Effector memory CD4-positive, alpha-beta T cell (primary cell): ENCODE measurements at places on chromosomes 16 and 17.

- DNase-seq: no peak
Measured at GRCh38 chr17:61232871-61233270, 166.8 kb upstream of the TBX2 start.

DNA sequence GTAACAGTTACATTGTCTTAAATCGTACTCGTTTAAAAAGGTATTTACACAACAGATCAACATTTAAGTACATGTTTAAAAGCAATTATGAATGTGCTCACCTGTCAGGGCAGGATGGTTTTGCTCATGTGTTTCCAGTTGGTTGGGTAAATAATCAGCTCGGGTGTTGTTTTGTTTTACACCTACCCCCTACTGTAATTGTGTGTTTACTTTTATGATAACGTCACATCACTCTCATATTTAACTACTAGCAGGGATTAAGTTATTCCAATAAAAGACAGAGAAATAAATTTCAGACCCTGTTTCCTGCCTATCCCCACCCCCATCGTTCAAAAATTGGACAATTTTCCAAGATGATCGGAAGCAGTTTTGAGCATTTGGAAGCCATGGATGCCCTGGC, 390.2 kb downstream of the SEC14L1 start:
- no peak for DNase-seq

DNA sequence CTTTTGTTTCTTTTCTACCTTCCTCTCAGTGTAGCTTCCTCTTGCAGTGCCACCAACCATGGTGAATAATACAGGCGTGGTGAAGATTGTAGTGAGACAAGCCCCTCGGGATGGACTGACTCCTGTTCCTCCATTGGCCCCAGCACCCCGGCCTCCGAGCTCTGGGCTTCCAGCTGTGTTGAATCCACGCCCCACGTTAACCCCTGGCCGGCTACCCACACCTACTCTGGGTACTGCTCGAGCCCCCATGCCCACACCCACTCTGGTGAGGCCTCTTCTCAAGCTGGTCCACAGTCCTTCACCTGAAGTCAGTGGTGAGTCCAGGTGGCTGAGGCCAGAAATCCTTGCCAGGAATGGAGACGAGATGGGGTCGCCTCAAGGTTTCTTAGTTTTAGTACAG, 23.9 kb downstream of the SRCAP start:
- DNase-seq: no peak

GRCh38 chr17:68519911-68520310, 7.7 kb downstream of the PRKAR1A start:
- DNase-seq: no peak

DNA sequence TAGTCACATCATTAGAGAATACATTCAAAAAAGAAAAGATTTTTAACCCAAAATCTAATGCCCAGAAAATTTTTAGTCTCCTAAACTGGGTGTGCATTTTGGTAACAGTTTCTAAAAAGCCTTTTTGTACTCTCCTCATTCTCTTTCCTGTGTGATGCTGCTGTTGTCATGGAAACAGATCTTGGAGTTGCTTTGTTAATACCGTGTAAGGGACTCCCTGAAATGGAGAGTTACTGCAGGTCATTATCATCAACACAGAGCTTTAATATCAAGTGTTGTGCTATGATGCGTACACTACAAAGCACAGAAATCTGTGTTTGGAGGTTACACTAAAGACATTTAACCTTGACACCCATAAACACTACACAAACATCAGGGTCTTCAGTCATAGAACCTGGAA, 216.3 kb downstream of the PRKCA start:
- no peak for DNase-seq

DNA sequence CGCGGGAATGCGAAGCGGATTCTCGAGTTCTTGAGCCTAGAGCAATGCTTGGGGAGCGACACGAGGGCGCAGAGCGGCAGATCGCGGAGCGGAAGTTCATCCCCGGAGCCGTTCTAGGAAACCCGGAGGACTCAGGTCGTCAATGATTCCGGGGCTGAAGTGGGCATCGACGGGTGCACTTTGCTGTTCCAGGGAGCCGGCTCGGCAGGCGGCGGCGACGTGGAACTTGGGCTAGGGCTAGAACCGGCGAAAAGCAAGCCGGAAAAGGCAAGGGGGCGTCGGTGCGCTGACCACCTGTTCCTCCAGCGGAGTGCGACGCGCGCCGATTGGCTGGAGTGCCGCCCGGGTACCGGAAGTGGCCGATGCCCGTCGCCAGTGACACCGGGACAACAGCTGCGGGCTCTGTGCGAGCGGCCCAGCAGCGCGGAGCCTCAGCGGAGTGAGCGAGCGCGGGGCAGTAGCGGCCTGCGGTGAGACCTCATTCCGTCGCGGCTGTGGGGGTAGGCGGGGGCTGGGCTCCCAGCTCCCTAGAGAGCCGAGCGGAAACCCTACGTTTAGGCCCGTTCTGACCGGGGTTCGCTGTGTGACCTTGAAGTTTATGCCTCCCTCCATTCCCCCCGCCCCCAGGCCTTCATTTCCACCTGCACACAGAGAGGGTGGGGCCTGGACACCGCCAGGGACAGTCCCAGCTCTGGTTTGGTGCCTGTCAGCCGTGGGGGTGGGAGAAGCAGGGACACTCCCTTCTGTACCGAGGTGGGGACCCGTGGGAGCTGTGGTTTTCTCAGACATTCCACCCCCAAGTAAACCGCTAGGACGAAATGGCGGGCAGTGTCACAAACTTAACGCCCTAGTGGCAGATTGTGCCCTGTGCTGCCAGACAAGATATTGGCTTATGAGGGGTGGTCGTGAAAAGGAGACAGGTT, at the start of gene ZFP3:
Gene ZFP3 (plus strand): TSS at position 362 of the 923 bp plus-strand sequence. CDS start 13,038 bp downstream, outside the sequence.
- peak; percentile 45 for DNase-seq

DNA sequence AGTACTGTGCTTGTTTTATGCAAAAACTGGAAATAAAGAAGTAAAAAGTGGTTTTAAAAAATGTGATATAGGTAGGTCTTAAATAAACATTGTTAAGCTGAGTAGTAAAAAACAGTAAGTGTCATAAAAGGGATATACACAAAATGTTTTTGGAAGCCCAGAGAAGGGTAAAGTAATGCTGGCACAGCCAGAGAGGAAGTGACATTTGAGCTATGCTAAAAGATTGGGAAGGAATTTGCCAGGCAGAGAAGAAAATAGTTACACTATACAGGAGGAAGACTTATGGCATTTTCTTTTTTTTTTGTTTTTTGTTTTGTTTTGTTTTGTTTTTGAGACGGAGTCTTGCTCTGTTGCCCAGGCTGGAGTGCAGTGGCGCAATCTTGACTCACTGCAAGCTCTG, 40.8 kb upstream of the TAOK1 start:
- no peak for DNase-seq

- no peak for DNase-seq
Measured at GRCh38 chr16:48176635-48177408, 21.0 kb upstream of the ABCC12 start.

DNA sequence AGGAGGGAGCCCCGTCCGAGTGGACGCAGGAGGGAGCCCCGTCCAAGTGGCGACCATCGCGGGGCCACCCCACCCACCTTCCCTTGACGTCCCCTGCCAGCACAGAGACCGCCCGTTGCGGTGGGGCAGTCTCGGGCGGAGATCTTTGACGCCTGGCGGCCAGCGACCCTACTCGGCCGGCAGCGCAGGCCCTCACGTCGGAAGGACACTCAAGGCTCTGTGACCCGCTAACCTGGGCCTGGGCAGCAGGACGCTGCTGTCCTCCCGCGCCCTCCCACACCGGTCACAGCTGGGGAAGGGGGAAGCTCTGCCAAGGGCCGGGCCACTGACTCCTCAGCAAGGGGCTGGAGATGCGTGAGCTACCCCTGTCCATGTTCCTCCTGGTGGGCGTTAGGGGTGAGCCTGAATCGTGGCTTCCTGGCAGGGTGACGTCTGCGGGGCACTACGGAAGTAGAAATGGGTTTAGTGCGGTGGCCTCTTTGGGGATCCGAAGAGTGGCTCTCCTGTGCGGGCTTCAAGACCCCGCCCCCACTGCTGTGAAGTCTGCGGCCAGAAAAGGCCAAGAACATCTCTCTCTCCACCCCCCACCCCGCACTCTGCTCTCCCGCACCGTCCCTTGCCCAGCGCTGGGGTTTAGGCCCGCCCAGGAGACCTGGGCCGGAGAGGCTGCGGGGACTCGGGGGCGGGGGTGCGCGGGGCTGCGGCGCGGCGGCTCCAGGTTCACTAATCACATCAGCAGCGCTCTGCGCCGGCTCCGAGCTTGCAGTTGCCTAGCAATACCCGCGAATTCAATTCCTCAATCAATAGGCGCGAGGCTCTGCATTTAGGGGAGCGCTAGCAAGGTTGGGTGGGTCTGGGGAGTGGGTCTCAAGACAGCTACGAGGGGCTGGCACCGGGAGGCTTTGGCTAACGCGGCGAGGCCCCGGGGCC, 5.8 kb downstream of the CBX8 start:
- DNase-seq: no peak

DNA sequence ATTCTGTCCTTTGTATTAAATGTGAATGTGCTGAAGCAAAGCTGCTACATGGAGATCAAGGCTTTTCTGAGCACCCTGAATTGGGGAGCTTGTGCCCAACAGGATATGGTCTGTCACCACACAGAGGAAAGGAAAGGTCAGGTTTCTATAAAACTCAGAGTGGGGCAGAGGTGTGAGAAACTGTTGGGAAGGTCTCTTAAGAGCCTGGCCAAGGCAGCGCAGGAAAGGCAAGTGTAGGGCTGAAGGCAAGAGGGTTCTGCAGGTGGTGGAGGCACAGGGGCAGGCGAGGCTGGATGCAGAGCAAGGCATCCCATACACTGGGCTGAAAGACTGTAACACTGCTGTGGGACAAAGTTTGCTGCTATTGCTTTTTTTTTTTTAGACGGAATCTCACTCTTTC, 8.1 kb downstream of the COX6A2 start:
- DNase-seq: no peak

- no peak for DNase-seq
Measured at GRCh38 chr17:64774888-64775540, 112.9 kb upstream of the SMURF2 start.
